ENCODE measurements at places on chromosomes 11 and 22. TPM values are rescaled to one million over a fixed set of nuclear protein-coding genes. Genes with fewer than 3 reads are reported as not detected.

GRCh38 chr22:19719488-19720021 is 3.8 kb upstream of the GP1BB start:
- DNase-seq = peak; percentile 15

OR4D5 gene
- not detected for total RNA-seq

DNA sequence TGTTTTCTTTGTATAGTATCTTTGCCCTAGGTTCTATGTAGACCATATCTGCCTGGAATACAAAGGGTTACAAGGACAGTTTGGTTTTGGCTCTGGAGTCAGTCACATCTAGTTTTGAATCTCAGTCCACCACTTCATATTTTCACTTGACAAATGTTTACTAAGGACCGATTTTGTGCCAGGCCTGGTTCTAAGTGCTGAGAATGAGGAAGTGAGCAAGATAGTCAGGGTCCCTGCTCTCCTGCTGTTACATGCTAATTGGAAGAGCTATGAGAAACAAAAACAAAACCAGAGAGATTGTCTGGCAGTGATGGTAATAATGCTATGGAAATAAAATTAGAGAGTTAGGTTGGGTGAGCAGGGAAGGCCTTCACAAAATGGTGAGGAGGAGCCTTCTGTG is 66.1 kb upstream of the ARHGAP20 start:
- no peak for DNase-seq

HYOU1 gene
- total RNA-seq = 114 TPM

OR4C13 gene
- not detected for total RNA-seq

EED gene
- total RNA-seq = 14.8 TPM

DNA sequence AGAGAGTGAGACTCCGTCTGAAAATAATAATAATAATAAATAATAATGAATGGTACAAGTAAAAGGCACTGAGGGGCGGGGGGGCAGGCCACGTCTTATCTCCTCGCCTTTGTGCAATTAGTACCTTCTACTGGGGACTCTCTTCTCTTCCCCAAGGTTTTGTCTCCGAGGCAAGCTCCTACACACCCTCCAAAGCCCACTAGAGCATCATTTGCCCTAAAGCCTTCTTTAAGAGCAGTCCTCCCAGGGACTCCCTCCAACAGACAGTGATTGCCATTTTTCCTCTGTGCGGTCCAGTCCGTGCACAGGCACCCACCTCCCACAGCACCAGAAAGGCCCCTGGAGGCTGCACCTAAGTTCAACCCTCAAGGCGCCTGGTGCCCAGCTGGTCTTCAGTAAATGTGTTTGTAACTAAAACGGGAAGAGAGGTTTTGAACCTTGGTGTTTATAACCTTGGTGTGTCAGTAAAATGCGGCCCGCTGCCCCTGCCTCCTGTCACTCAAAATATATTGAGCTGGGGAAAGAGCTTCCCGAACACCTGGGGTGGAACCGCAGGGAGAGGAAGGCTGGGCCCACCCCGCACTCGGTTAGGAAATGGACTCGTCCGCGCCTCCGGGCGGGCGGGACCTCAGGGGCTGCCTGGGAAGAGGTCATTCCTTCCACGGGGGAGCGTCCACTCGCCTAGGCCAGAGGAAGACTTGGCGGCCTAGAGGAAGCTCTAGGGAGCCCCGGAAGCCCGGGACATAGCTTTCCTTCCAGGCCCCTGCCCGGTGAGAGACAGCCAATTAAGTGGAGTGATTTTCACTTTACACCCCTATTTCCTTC is 4.7 kb upstream of the KDELR3 start:
- DNase-seq = peak; percentile 67

All from left cardiac atrium (tissue), 4 donors.